ENCODE measurements at places on chromosomes 1 and 21.

- DNase-seq: no peak
Measured at GRCh38 chr1:87349036-87349435, 20.4 kb downstream of the LMO4 start.

DNA sequence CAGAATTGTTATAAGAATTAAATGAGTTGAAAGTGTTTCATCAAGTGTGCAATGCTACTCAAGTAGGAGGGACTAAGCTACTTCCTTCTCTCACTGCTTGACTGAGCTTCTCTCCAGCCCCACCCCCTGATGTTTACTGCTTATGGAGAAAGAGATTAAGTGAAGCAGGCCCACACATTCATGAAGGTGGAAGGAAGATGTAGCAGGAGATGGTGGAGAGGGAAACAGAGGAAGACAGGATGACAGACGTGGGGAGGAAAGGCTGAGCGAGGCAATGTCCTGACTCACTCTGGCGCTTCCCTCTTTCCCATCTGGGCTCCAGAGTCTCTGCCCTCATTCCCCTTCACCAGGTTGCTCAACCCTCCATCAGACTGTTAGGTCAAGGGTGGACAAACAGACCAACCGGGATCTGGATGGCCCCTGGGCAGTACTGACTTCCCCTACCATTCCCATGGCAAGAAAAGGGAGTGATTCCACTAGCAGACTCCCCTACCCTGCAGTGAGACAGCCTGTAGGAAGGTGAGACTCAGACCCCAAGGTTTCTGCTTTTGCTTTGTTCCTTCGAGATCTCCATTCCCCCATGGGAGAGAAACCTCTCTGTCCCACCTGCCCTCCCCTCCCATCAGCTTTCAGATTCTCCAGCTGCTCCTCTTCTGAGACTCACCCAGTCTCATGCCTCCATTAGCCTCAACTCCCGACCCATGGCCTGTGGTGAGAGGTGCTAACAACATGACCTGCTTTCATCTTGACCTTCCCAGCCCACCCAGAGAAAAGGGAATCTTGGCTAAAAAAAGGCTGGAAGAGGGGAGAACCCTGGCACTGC lies 3.1 kb upstream of the ARHGEF2 start:
- no peak for DNase-seq

- no peak for DNase-seq
Measured at GRCh38 chr1:32068957-32069588, 3.7 kb upstream of the TMEM39B start.

DNA sequence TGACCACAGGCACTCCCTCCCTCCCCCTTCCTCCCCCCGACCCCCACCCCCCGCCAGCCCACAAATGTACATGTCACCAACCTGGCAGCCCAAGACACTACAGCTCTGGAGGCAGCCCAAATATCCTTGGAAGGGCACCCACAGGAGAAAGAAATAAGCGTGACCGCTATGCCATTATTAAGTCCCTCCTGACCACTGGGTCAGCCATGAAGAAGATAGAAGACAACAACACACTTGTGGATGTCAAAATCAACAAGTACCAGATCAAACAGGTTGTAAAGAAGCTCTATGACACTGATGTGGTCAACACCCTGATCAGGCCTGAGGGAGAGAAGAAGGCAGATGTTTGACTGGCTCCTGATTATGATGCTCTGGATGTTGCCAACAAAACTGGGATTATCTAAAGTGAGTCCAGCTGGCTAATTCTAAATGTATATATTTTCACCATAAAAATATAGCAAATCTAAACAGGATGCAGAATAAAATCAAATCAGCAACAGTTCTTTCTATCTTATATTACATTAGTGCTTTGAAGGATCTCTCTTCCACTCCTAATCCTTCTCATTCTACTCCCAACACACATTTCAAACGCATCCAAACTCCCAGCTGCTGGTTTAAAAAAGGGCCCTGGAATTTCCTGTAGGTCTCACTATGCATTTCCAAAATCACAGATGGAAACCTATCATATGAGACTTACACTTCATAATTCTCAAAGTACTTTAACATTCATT lies 77.4 kb upstream of the SLFNL1 start:
- DNase-seq: no peak

GRCh38 chr21:37230632-37231248 lies 36.4 kb downstream of the VPS26C start:
- DNase-seq: no peak

DNA sequence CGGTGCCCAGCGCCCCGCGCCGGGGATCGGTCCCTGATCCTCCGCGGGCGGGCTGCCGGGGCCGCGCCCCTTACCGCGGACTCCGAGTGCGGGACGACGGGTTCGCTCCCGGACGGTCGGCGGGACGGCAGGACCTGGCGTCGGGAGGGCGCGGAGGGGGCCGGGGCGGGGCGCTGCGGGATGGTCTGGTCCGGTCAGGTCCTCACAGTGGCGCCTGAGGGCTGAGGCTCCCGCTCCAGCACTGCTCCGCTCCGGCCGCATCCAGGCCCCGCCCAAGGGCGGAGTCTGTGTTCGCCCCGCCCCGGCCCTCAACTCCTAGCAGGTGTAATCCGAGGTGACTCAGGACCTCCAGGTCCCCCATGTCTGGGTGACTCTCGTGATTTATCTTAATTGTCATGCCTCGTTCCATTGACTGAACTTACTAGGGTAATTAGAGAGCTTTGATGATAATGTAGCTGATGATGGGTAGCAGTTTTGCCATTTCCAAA lies at the start of gene RAB3B:
TSS of gene RAB3B (minus strand) at position 223 of the 488 bp plus-strand sequence. CDS start 13,583 bp downstream, outside the sequence.
- no peak for DNase-seq

- no peak for DNase-seq
Measured at GRCh38 chr21:38956521-38956855, 150.8 kb downstream of the ETS2 start.

DNA sequence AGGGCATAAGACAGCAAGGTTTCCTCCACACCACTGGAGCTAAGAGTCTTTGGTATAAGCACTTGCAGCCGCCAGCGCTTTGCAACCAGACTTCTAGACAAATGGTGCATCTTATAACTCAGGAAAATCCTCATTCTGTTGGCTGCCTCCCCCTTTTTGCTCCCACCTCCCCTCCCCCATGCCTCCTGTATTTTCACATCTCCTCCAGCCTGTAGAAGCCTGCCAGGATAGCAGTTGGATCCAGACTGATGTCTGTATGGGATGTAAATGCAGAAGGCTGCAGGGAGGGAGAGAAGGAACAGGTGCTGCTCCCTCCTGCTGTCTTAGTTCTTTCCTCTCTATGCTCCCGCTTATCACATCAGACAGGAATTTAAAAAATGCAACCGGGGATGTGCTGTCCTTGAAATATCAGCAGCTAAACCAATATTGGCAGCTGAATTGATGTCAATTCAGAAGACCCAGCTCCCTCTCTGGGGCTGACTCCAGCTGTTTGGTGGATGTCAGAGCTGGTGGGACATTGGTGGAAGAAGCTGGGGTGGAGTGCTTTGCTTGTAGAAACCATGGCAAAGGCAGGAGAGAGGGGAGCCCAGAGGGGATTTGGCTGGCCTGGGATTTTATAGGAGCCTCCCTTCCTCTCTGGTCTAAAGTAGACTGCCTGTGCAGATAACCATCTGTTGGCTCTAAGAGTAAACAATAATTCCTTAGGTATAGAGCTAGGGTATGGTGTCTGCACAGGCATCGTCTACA lies 53.5 kb downstream of the NFASC start:
- no peak for DNase-seq

DNA sequence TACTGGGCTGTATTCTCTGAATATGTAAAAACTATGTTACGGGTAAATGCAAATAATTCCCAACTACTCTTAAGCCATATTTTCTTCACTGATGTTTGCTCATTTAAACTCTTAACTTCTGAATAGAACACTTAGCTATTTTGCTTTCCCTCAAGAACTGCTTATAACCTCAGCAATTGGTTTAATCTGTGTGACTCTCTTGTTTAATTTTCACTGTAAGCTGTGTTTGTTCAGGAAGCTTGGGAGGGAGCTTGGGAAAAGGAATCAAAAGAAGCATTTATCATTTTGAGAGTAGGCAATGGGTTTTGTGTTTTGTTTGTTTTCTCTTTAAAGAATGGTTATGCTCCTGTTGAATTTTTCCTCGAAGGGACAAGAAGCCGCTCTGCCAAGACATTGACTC lies 24.4 kb downstream of the GNPAT start:
- DNase-seq: no peak

GRCh38 chr1:9809100-9809510 lies 14.7 kb downstream of the CLSTN1 start:
- no peak for DNase-seq
